ENCODE measurements at places on chromosomes 12 and 14. TPM values are rescaled to one million over a fixed set of nuclear protein-coding genes. Genes with fewer than 3 reads are reported as not detected.

DNA sequence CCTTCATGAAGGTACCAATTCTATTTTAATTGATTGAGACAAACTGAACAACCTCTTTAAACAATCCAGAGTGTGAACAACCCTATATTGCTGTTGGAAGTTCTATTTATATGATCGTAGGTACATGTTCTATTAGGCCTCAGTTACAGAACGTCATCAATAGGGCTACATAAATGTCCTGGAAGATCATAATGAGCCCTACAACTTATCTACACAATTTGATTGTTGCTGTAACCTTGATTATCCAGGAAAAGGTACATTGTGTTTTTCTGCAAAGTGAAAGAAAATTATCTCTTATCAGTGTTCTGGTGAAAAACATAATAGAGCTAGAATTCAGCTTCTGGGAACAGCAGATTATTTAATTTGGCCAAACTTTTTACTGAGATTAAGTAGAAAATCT, 612.9 kb downstream of the GALC start:
- H3K27ac ChIP-seq, result no peak overlapping the region
- no peaks in the 10 kb centered on the region for H3K4me1 ChIP-seq
- H3K4me3 ChIP-seq, result no peak overlapping the region
- no peaks in the 10 kb centered on the region for H3K27me3 ChIP-seq
- H3K36me3 ChIP-seq, result no peaks in the 10 kb centered on the region

DNA sequence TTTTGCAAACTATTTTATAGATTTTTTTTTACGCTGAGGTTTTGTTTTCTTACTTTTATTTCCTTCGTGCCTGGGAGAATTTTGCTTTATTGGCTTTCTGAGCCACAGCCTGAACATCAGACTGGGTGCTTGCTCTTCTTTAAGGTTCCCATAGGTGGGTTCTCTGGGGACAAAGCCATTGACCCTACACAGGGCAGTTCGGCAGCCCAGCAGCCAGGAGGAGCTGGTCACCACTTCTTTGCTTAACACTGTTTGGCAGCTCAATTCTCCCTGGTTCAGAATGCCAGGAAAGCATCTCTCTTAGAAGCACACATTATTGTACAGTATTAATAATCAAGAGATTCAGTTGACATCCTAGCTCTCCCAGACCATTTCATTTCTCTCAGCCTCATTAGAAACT, 140.8 kb upstream of the NEDD1 start:
- H3K36me3 ChIP-seq, result no peaks in the 10 kb centered on the region
- no peaks in the 10 kb centered on the region for H3K27me3 ChIP-seq
- H3K4me1 ChIP-seq, result no peaks in the 10 kb centered on the region
- no peak overlapping the region for H3K27ac ChIP-seq

GRCh38 chr14:74456684-74457564, 30.9 kb upstream of the SYNDIG1L start:
- no peak for DNase-seq
- no peak overlapping the region for H3K27ac ChIP-seq
- H3K27me3 ChIP-seq, result no peaks in the 10 kb centered on the region
- no peaks in the 10 kb centered on the region for H3K36me3 ChIP-seq

GRCh38 chr12:72295101-72295500, 22.9 kb downstream of the TRHDE start:
- no peaks in the 10 kb centered on the region for H3K4me1 ChIP-seq
- H3K36me3 ChIP-seq, result no peaks in the 10 kb centered on the region
- no peak for DNase-seq
- no peak overlapping the region for H3K4me3 ChIP-seq
- no peaks in the 10 kb centered on the region for H3K27me3 ChIP-seq

DHRS2 gene
- total RNA-seq, result 1.2 TPM
